ENCODE measurements at places on chromosomes 6 and 20.

GRCh38 chr20:4563031-4563430 is 158.7 kb upstream of the PRND start:
- no peak for DNase-seq

- peak; percentile 77 for DNase-seq
Measured at GRCh38 chr6:143337201-143337949, 113.1 kb downstream of the ADAT2 start.

DNA sequence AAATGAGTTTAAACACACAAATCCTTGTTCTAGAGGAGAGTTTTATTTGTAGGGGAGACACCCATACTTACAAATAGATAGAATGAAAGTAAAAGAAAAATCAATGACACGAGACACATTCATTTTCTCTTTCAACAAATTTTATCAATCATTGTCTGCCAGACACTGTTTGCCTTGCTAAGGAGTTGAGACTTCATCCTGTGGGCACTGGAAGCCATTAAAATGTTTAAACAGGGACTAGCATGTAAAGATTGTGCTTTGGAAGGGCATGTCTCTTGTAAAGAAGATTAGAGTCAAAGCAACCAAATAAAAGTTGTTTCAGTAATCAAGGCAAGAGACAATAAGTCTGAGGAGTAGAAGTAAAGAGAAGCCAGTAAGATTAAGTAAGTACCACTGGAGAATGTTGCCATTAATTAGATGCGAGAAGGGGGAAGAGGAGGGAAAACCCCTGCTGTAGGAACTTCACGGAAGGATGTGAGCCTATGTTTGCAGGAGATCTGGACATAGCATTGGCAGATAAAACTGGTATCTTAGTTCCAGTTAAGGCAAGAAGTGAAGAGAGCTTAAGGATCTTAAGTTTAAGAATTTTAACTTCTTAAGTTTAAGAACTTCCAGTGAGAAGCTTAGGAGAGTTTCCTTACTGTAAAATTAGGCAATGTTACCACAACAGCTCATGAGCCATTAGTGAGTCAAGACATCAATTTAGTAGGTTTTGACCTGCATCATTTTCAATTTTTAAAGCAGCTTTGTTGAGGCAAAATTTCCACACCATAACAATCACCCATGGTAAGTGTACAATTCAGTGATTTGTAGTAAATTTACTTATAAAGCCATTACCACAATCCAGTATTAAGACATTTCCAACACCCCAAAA is 117.0 kb upstream of the UST start:
- DNase-seq, result no peak

- DNase-seq, result no peak
Measured at GRCh38 chr20:32535316-32535952, 49.7 kb downstream of the NOL4L start.

GRCh38 chr20:33437141-33437911 is 6.2 kb downstream of the SNTA1 start:
- DNase-seq, result no peak

DNA sequence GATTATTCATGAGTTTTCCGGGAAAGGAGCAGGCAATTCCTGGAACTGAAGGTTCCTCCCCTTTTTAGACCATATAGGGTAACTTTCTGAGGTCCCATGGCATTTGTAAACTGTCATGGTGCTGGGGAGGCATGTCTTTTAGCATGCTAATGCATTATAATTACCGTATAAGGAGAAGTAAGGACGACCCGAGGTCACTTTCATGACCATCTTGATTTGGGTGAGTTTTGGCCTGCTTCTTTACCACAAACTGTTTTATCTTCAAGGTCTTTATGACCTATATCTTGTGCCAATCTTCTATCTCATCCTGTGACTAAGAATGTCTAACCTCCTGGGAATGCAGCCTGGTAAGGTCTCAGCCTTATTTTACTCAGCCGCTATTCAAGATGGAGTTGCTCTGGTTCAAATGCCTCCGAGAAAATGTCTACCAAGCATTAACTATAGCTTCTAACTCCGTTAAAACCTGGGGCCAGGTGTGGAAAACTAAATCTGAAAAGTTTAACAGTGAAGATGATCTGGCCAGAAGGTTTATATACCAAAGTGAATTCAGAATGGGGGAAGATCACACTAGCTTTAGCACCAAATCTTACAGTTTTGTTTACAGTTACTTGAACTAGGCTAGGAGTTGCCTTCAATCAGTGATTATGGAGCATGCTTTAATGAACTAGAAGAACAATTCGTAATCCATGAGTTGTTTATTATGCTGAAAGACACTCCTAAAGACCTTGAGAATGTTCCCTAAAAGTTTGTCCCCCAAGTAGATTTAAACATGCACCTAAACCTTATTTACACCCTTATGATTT is 80.0 kb upstream of the TOP1 start:
- no peak for DNase-seq

- no peak for DNase-seq
Measured at GRCh38 chr6:113414511-113414910, 442.6 kb upstream of the MARCKS start.

DNA sequence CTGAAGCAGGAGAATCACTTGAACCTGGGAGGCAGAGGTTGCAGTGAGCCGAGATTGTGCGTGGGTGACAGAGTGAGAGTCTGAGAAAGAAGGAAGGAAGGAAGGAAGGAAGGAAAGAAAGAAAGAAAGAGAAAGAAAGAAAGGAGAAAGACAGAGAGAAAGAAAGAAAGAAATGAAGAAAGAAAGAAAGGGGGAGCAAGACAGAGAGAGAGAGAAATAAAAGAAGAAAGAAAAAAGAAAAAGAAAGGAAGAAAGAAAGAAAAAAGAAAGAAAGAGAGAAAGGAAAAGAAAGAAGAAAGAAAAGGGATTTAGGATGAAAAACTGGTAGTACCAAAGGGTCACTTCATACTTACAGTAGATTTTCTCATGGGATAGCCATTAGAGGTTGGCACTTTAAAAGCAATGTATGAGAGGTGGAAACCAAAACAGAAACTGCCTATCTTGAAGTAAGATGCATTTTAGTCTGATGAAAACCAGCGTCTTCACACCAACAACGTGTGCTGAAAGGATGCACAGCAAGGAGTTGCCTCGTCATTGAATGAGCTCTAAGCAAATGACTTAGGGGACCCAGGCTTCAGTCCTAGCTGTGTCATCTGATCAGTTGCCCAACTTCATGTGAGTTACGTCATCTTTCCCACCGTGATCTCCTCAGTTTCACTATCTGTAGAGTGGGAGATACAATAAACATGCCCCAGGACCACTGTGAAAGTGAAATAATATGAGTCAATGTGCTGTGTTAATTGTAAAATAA is 133.9 kb upstream of the NEDD9 start:
- no peak for DNase-seq

Data from endothelial cell (in vitro differentiated cells).